Naive thymus-derived CD8-positive, alpha-beta T cell (primary cell): ENCODE measurements at places on chromosomes 4 and X.

DNA sequence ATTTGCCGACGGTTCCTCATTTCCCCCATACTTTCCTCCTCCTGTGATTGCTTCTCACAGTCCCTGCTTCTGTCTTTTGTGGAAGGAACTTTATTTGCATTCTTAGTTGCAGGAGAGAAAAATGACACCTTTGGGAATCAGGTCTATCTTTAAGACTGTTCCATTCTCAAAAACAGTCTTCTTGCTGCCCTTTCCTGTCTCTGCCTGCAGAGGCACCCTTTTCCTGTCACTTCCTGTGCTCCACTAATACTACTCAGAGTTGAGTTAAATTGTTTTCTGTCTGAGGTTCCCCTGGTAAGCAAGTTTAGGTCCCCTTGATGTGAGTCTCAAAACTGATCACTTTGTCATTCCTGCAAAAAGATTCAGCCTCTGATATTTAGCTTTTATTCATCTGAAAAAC is 208.8 kb upstream of the CLNK start:
- DNase-seq, result no peak

- no peak for DNase-seq
These were observed 206.6 kb upstream of the HS3ST1 start for GRCh38 chr4:11635342-11635741.

DNA sequence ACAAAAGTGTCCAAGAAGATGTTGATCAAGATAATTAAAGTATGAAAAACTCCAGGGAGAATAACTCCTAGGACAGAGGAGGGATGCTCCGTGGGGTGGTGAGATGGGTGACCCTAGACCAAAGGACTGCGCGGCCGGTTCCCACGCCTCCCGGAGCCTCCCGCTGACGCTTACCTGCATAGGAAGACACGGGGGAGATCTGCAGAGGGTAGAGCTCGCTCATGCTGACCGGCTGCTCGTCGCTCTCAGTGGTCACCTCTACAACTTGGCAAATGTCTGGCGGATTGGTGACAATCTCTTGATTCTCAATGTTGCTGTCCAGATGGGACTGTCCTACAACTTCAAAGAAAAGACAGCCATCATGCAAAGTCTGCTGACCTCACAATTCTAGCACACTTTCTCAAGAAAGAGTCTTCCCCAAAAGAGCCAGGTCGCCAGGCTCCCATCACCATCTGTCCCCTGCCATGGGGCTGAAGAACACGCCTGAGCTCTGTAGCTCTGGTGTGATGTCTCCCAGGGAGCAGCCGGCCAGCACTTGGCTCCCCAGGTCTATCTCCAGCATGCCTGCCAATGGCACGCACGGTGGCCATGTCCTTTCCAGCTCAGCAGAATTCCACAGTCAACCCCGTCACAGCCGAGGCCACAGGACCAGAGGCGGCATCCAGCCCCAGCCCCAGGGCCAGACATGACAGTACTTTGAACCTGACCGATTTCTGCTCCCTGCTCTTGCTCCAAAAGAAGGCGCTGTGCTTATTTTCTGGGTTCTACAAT is 75.4 kb downstream of the IRF2 start:
- DNase-seq, result no peak

DNA sequence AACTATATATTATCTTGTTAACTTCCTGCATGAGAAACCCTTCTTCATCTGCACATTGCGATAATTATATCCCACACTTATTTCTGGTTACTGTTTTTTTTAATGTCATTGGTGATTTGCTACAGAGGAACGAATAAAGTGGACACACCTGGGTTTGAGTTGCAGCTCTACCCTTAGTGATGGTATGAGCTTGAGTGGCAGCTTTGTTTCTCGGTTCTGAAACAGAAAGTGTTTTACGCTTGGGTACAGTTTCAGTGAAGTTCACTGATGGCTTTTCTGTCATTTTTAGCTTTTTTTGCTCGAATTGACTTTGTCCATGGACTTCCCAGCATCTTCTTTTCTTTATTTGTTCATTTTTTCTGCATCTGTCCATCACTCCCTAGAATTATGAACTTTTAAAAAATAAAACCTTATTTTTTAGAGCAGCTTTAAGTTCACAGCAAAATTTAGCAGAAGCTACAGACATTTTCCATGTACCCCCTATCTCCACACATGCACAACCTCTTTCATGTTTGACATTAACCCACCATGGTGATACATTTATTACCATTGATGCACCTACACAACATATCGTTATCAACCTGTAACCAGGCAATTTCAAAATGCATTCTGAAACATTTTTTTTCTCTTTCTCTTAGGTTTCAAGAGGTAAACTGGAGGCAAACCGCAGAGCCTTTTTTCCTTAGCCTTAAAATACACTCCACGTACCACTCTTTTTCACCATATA is 1041.6 kb upstream of the PRKX start:
- DNase-seq, result no peak

GRCh38 chrX:386768-387575 is at the start of gene PPP2R3B:
PPP2R3B (minus strand) TSS chrX:386907; CDS start chrX:386691, 216 bp downstream.
- DNase-seq, result peak; percentile 100

DNA sequence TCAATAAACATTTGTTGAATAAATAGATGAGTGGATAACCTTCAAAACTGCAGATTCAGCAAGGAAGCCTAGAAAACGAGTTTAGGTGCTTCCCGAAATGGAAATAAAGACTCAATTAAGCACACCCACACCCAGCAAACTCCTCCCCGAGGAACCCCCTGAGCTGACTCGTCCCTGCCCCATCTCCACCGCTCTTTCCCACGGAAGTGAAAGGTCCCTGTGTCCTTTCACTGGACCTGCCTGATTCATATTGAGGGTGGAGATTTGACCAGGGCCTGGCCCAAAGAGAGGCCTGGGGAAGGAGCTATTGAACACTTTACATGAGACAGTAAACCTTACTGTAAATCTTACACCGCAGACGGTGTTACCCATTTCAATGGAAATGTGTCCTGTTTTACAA is 129.1 kb downstream of the CPZ start:
- no peak for DNase-seq

GRCh38 chr4:52665592-52665991 is 6.5 kb upstream of the USP46 start:
- DNase-seq, result no peak

- no peak for DNase-seq
These were observed 8.7 kb upstream of the ZNF674 start for GRCh38 chrX:46553935-46554334.

GRCh38 chr4:6595897-6596537 is 21.0 kb downstream of the MAN2B2 start:
- DNase-seq, result no peak

DNA sequence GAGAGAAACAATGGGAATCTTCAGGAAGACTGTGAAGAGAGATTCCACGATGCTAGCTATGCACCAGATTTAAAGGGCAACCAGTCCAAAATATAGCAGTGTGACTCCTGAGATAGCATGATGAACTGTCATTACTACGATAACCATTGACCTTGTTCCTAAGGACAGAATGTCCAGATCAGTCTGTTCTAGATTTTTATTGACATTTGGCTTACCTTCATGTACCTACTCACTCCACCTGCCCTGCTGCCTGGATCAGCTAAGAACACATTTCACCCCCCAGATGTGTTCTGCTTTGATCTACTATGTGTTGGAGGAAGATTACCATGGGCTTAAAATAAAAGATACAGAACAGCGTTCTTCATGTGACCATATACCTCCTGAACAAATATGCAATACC is 50.1 kb downstream of the ELF2 start:
- DNase-seq, result no peak

GRCh38 chr4:156113138-156113765 is 159.6 kb upstream of the CTSO start:
- DNase-seq, result no peak

- DNase-seq, result no peak
These were observed 4.4 kb upstream of the CHM start for GRCh38 chrX:86051741-86052140.

DNA sequence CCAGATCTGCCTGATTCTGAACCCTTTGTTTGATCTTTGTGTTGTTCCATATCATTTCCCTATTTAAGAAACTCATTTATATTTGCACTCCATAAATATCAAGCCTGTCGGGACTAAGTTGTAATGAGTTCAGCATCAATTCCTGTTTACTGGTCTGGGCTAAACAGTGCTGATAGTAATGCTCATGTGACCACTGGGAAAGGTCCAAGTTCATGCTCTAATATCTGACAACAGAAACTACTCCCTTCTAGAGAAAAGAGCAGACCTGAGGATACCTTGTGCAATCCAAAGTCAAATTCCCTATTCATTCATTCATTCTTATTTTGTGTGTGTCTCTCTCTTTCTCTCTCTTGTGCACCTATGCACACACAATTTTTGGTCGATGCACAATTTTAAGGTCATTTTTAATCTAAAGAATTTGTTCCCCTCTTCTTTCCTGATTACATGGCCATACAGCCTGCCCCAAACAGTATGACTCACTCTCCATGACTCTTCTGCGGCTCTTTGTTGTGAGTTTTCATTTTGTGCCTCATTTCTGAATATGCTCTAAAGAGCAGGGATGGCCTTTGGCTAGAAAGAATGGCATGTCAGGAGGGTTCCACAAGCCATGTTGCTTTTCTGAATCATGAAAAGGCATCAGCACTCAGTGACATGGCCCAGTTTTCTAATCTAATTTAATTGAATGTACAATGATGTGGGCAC is 664.3 kb downstream of the RPA4 start:
- DNase-seq, result no peak

DNA sequence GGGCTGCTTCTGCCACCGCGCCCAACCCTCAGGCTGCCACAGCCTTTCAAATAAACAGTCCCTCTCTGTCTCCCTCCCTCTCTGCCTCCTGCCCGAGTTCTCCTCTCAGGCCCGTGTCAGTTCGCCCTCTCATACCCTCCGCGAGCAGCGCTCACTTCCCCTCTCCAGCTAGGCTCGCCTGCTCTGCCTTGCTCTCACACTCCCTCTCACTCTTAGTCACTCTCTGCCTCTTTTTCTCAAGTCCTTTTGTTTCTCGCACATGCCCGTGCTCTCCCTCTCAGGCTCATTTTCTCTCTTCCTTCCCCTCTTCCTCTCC is 3.2 kb downstream of the EFNB1 start:
- no peak for DNase-seq

- DNase-seq, result no peak
These were observed 191.6 kb upstream of the ANKRD50 start for GRCh38 chr4:124903995-124904722.

DNA sequence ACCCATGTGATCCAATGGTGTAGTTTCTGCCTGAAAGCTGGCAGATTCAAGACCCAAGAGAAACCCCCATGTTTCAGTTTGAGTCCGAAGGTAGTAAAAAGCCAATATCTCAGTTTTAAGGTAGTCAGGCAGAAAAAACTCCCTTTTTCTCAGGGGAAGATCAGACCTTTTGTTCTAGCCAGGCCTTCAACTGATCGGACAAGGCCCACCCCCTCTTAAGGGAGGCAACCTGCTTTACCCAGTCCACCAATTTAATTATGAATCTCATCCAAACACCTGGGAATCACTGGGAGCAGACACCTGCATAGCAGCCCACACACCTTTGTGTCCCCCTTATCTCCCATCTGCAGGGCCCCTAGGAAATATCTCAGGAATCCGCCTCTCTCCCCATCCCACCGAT is 322.0 kb downstream of the STK32B start:
- DNase-seq, result no peak

DNA sequence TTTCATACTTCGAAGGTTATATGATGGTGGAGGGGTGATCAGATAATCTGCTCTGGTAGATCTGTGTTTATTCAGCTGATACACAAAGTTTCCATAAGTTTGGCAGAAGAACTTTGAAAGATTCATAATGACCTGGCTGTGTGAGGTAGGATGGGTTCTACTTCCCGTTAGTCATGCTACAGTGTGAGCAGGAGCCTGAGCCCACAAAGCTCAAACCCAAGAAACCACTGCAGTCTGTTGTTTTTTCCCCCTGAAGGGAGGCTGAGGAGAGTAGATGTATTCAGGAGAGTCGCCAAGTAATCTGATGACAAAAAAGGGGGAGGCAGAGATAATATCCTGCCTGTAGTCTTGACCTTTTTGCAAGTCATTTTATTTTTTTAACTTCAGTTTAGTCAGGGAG is 52.8 kb upstream of the PPP3CA start:
- DNase-seq, result no peak

DNA sequence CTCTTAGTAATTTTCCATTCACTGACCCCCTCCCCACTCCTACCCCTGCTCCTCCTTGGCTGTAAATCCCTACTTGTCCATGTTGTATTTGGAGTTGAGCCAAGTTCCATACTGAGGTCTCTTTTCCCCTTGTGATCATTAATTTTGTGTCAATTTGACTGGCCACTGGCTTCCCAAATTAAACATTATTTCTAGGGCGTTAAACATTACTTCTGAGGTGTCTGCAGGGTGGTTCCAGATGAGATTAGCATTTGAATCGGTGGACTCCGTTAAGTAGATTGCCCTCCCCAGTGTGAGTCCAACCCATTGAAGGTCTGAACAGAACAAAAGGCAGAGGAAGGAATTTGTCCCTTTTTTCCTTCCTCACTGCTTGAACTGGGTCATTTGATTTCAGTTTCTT is 25.7 kb downstream of the SLC39A8 start:
- no peak for DNase-seq

- DNase-seq, result peak; percentile 60
These were observed 34.2 kb downstream of the WDR13 start for GRCh38 chrX:48631376-48632090.

DNA sequence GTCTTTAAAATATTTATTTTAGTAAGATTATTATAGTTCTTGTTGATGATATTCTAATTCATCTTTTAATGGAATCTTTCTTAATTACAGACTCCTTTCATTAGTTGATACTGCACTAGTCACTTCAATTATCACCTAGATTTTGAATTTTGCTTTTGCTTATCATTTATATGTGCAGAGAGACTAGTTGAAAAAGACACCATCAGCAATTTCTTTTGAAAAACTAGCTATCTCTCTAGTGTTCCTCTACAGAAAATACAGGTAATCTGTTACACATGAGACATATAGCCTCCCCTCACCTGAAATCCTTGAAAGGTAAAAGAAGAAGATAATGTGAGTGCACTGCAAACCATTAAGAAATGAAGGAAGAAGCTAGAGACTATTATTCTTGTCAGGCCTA is 31.3 kb downstream of the GPRIN3 start:
- no peak for DNase-seq

DNA sequence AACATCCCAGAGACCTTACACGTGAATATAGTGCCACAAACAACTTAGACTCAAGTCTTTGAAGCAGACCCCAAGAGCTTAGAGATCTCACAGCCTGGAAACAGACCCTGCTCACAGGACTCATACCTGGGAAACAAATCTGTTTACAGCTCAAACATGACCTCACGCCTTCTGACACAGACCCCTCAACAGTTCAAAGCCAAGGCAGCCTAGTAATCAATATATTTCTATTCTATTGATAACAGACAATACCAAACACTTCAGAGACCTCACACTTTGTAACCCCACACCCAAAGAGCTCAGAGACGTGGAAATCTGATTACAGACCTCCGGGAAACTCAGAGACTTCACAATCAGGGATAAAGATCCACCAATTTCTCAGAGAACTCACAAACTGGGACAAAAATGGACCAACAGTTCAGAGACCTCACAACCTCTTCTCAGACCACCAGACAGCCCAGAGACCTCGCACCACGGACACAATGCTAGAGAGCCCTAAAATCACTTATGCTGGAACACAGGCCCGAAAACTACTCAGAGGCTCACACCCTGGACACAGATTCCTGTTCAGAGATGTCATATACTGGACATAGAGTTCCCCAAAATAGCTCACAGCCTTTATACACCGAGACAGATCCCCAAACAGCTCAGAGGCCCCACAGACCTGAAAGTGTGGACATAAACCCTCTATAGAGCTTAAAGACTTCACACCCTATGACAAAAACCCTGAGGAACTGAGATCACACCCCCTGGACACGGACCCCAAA is 14.8 kb downstream of the SUV39H1 start:
- no peak for DNase-seq

GRCh38 chr4:159077702-159078495 is 25.0 kb upstream of the RAPGEF2 start:
- DNase-seq, result no peak

- DNase-seq, result no peak
These were observed 63.7 kb upstream of the RPL34 start for GRCh38 chr4:108556588-108557200.
